ENCODE measurements at places on chromosomes 1 and 21.

GRCh38 chr1:87763483-87763882 lies 434.8 kb downstream of the LMO4 start:
- no peak overlapping the region for H3K27ac ChIP-seq
- no peaks in the 10 kb centered on the region for H3K27me3 ChIP-seq
- H3K4me3 ChIP-seq, result no peak overlapping the region
- no peaks in the 10 kb centered on the region for H3K36me3 ChIP-seq
- peaks cover 24% of the 10 kb centered on the region for H3K4me1 ChIP-seq
- no peak for DNase-seq

DNA sequence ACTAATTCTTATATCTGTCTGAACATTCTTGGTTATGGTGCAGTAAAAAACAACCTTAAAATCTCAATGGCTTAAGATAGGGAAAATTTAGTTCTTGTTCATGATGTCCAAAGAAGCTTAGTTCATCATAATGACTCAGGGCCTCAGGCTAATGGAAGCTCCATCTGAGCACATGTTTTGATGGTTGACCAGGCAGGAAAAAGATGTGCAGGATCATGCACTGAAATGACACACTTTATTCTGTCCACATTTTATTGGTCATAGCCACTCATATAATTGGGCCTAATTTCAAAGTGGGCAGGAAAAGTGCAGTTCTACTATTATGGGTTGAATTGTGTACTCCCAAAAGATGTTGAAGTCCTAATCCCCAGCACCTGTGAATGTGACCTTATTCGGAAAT lies 198.2 kb downstream of the CENPF start:
- no peaks in the 10 kb centered on the region for H3K4me1 ChIP-seq
- H3K27me3 ChIP-seq, result peaks cover 30% of the 10 kb centered on the region
- H3K36me3 ChIP-seq, result no peaks in the 10 kb centered on the region
- no peak overlapping the region for H3K27ac ChIP-seq
- no peak overlapping the region for H3K4me3 ChIP-seq

DNA sequence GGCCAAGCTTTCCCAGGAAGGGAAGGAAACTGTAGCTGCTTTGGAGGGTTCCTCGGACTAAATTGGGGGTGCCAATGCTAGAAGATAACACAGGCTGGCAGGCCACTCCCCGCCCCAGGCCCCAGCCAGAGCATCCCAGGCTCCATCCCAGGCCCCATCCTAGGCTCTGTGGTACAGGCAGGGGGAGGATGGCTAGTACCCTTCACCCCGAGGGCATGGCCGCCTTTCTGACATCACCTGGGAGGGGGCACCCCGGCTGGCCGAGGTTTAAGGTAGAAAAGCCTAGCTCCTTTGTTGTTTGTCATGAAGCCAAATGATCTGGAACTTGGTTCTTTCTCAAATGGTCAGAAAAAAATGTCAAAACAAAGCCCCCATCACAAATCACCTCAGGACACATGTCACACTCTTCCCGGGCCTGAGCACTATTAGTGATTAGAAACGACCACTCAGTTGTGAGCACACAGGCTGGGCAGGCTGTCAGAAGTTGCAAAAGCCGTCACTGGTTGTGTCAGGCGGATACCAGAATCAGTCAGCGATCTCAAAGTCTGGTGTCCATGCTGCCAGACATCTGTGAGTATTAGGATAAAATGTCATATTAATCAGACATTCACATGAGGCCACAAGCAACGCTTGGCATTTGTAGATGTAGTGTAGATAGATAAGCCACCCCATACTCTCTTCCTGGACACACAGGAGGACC lies 31.0 kb upstream of the ETS2 start:
- H3K36me3 ChIP-seq, result no peaks in the 10 kb centered on the region
- no peak overlapping the region for H3K4me3 ChIP-seq
- H3K27ac ChIP-seq, result no peak overlapping the region
- no peaks in the 10 kb centered on the region for H3K4me1 ChIP-seq

DNA sequence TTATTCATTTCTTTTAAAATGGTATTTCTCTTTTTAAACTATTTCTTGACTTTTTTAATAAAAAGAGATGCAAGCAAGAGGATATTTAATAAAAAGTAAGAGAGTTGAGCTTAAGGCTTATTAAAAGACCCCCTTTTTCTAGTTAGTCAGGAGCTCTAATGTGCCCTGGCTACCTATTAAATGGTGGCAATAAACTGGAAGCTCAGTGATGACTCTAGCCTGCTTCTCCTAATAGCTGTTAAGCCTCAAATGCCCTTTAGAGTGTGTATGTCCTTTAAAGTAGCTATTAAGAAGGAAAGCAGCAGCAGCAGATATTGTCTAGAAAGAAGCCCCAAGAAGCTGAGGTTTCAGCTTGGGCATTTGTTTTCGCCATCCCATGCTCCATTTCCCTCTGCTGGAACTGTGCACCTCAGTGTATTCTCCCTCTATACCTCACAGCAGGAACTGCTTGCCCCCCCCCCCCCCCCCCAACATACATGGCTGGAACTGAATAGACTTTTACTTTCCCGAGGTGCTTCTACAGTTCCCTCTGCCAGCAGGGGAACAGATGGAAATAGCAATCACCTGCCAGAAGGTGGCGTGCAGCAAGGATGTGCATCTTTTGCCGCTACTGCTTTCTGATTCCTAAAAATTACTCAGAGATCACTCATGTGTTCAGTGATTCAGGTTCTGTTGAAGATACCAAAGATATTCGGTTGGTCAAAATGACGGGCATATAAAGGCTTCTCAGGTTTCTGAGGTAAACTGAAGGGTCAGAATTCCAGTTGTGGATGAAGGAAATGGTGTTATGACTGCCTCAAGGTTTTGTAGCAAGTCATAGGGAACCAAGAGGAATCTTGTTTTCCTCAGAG lies 2.5 kb downstream of the RGS4 start:
- peaks cover 26% of the 10 kb centered on the region for H3K36me3 ChIP-seq
- DNase-seq, result peak; percentile 90
- H3K4me3 ChIP-seq, result peak overlapping the region; percentile 40
- peaks cover 47% of the 10 kb centered on the region for H3K4me1 ChIP-seq

GRCh38 chr1:156471496-156472490 lies 28.8 kb downstream of the MEF2D start:
- peaks cover 24% of the 10 kb centered on the region for H3K36me3 ChIP-seq
- no peak for DNase-seq
- H3K27ac ChIP-seq, result no peak overlapping the region
- no peaks in the 10 kb centered on the region for H3K27me3 ChIP-seq
- H3K4me1 ChIP-seq, result no peaks in the 10 kb centered on the region

GRCh38 chr1:180415985-180416633 lies 86.3 kb downstream of the ACBD6 start:
- H3K36me3 ChIP-seq, result no peaks in the 10 kb centered on the region
- DNase-seq, result peak; percentile 63
- H3K27ac ChIP-seq, result no peak overlapping the region
- H3K27me3 ChIP-seq, result no peaks in the 10 kb centered on the region
- no peaks in the 10 kb centered on the region for H3K4me1 ChIP-seq

DNA sequence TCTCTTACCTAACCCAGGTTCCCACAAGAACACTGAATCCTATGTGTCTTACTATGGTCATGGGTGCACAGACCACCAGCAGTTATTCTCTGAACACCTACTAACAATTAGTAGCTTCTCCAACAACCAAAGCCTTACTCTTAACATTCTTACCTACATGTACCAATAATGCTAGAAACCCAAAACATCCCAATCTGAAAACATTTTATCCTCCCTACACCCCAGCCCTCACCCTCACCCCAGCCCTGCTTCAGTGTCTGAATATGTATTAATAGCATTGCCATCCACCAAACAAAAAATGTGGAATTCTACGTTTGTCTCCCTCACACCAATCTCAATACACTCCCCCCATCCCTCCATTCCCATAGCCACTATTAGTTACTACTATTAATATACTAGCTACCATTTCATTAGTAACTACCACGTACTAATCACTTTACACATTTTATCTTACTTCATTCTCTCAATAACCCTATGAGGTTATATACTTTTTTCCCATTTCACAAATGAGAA lies 2.6 kb downstream of the TRIM33 start:
- peak overlapping the region; percentile 83 for H3K4me3 ChIP-seq
- H3K27me3 ChIP-seq, result no peaks in the 10 kb centered on the region
- H3K27ac ChIP-seq, result no peak overlapping the region
- H3K36me3 ChIP-seq, result peaks cover 14% of the 10 kb centered on the region
- DNase-seq, result no peak
- peaks cover 17% of the 10 kb centered on the region for H3K4me1 ChIP-seq
